ENCODE measurements at places on chromosomes 5 and 9.

- no peak for DNase-seq
Measured at GRCh38 chr9:81964218-81965171, 21.2 kb downstream of the SPATA31D3 start.

DNA sequence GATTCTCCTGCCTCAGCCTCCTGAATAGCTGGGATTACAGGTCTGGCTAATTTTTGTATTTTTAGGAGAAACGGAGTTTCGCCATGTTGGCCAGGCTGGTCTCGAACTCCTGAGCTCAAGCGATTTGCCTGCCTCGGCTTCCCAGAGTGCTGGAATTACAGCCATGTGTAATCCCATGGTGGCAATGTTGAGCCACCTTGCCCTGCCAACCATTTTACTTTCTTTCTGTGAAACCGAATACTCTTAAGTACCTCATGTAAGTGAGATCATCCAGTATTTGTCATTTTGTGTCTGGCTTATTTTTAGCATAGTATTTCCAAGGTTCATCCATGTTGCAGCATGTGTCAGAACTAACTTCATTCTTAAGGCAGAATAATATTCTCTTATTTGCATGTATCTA, 8.2 kb downstream of the PRRC2B start:
- DNase-seq: no peak

- no peak for DNase-seq
Measured at GRCh38 chr9:134644725-134645606, 3.4 kb downstream of the COL5A1 start.

DNA sequence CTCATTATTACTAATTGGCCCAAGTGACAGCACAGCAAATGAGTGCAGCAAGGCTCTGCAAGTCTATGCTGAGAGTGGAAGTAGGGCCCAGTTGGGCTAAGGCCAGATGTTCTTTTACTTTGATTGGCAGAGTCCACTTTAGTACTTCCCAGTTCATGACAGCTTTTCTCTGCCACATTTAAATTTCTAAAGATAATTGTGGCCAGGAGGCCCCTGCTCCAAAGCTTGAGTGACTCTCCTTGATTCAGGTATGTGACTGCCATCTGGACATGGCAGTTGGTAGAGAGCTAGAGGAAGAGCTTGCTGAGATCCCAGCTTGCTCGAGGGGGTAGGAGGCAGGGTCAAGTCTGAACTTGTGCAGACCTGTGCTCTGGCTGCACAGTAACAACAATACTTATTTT, 154.1 kb downstream of the CARTPT start:
- no peak for DNase-seq

GRCh38 chr5:177313561-177314259, 2.0 kb upstream of the MXD3 start:
- no peak for DNase-seq

DNA sequence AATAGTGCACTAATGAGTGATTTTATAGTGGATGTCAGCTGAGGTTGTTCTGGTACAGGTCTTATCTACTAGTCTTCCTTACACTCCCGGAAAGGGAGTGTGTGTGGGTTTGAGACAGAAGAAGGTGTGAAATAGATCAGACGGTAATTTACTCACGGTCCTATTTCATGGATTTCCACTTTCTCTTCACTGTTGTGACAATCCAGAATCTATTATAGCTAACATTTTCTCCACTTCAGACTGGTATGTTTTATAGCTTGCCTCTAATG, 7.0 kb upstream of the C9 start:
- DNase-seq: no peak
